ENCODE measurements at places on chromosomes 5 and 9.

DNA sequence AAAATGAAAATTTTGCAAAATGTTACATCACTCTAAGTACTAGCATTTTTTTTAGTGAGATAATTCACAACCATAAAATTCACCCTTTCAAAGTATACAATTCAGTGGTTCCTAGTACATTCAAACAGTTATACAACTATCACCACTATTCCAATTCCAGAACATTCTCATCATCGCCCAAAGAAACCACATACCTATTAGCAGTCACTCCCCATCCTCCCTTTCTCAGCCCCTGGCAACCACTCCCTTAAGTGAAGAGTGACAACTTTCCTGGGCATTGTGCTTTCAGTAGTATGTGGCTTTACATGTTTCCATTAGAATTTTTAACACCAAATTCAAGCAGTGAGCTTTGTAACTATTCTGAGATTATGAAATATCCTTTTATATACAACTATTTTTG lies 81.4 kb downstream of the RASEF start:
- DNase-seq: no peak

DNA sequence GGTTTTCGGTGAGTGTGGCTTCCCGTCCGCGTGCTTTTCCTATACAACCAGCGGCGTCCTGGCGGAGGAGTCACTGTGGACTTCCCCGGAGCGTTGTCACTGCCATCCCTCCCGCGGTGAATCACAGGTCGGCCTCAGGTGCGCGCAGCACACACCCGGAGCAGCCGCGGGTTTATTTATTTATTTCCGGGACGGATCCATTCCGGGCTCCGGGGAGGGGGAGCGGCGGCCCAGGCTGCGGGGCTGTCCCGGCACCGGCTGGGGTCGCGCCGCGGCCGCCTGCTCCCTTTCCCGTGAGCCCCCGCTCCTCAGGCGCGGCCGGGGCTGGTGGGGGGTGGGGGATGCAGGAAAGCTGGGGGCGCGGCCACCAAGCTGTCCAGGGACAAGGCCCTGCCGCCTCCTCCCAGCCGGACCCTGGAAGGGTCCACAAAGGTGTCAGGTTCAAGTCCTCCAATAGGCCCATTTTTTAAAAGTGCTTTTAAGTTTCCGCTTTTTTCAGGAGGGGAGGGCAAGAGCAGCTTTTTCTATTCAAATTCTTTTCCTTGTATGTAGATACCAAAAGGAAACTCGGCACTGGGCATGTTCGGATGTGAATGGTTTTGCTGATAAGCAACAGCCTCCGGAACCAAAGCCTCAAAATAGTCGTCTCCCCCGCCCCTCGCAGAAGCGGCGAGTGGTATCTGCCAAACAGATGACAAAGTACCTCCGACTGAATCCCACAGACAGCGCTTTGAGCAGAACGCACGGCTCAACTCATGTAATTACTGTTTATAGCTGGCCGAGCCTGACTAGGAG lies 192.5 kb downstream of the CD180 start:
- DNase-seq: peak; percentile 96

DNA sequence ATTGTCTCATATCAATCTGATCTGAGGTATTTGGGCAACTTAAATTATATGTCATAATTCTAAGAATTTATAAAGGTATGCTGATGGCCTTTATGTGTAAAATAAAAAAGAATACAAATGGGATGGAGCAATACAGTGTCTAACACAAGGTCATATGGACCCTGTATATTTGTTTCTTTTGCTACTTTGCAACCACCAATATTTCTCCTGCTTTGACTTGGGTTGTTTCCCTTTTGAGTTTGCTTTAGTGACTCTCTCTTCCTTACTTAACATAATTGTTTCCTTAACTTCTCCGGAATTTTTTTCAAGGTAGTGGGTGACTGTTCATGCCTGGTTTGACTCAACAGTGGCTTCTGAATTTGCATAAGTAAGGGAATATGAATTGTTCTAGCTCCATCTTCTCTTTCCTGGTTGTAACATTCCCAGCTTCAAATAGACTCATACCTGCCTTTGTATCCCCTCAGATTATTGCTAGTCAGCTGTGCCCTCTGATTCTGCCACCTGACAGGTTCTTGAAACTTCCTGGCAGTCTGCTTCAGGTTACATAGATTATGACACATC lies 30.2 kb upstream of the ANXA1 start:
- no peak for DNase-seq

DNA sequence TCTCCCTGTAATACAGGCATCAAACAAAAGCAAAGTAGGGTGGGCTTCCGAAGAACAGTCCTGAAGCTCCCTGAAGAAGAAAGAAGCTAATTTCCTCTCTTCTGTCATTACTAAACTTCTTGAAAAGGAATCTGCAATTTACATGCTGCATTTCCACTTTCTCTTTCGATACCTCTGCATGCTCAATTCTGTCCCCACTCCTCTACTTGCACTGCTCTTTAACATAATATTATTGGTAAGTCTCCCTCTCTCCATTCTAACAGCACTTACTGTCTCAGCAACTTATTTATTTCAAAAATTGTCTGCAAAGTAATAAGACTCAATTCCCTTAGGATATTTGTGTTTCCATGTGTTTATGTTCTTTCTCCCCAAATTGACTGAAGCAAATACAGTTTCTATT lies 3.9 kb upstream of the PLPP1 start:
- DNase-seq: no peak

GRCh38 chr5:98627121-98627520 lies 146.3 kb upstream of the RGMB start:
- no peak for DNase-seq

- DNase-seq: peak; percentile 89
Observed at GRCh38 chr9:76394960-76395252, 680 bp upstream of the RFK start.

- DNase-seq: no peak
Observed at GRCh38 chr5:219991-220390, 1.9 kb downstream of the SDHA start.

DNA sequence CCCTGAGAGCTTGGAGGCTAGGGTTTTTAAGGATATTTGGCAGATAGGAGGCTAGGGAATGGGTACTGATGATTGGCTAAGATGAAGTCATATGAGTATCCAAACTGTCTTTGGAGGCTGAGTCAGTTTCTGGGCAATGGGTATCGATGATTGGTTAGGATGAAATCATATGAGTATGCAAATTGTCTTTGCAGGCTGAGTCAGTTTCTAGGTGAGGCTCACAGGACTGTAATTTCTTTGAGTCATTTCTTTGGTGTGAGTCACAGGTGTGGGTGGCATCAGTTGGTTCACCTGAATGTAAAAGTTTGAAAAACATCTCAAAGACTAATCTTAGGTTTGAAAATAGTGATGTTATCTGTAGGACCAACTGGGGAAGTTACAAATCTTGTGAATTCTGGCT lies 1068.0 kb downstream of the NR2F1-AS1 start:
- DNase-seq: no peak

DNA sequence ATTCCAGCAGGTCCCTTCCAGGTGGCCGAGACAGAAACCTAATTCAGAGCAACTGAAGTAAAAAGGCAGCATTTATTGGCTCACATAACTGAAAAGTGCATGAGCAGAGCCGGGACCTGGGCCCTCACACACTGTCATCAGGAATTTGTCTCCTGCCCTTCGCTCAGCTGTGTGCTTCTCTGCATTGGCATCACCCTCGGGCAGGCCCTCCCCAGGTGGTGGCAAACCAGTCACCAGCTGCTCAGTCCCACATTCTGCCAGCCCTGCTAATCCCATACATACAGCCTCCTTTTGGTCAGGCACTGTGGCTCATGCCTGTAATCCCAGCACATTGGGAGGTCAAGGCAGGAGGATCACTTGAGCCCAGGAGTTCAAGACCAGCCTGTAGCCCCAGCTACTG lies 11.5 kb upstream of the CPLX2 start:
- no peak for DNase-seq

DNA sequence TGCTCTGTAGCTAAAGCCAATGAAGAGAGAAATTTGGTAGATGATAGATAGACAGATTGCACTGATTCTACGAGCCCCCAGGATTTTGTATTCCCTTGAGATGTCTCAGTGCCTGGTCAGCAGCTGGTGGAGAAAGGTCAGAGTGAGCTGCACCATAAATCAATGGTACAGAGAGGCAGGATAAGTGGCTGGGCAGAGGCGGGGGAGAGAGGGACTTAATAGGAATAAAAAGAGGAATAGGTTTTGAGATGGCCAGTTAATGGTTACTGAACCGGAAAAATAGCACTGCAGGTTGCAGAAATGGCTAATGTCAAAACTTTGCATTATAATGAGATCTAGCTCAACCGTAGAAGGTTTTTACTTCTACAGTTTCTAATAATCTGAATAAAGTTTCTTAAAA lies 47.9 kb upstream of the SLC12A2 start:
- DNase-seq: no peak

DNA sequence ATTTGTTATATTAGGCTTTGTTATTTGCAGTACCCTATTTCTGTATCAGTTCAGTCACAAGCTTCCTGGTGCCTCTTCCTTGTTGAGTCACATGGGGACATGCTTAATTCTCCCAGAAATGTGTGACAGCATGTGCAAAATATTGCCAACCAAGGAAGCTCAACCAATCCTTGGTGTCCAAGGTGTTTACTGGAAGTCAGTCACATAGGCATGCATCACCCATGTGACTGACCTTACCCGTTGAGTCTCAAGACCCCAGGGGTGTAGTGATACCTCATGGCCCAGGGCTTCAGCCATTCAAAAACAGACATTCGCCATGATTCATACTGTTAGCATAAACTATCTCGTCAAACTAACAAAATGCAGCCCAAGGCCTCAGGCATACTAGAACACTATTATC lies 9.3 kb upstream of the ANKDD1B start:
- no peak for DNase-seq

DNA sequence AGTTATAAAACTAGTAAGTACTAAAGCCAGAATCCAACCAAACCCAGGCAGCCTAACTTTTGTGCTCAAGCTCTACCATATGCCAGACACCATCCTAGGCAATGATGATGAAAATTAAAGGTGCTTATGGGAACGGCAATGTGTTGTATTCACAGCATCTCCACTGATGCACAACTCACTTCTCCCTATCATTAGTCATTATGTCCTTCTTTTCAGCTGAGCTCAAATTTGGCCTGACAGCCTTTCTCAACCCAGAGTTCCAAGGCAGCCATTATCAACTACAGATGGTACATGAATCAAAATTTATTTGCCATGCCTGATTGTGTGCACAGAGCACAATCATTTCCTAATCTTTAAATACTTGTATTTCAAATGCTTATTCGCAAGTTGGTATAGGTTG lies 121.6 kb upstream of the TNPO1 start:
- no peak for DNase-seq

- no peak for DNase-seq
Observed at GRCh38 chr9:89661956-89662717, 57.3 kb downstream of the GADD45G start.

GRCh38 chr5:40681363-40682153 lies 1.8 kb downstream of the PTGER4 start:
- DNase-seq: peak; percentile 70

DNA sequence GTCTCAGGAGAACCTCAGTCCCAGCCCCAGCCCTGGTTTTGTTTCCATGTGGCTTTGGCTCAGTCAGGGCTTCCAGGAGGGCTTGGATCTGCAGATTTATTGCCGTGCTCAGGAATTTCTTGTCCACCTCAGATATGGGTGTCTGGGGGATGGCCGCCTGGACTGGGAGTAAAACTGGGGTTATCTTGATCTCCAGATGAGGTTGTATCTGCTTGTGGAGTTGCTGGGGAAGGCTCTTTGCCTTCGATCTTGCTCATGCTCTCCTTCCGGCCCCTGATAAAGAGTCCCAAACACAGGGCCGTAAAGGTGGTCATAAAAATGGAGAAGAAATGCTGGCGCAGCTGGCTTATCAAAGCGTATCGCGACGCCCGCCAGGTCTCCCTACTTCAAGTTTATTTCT lies 17.8 kb upstream of the PITX1 start:
- no peak for DNase-seq

DNA sequence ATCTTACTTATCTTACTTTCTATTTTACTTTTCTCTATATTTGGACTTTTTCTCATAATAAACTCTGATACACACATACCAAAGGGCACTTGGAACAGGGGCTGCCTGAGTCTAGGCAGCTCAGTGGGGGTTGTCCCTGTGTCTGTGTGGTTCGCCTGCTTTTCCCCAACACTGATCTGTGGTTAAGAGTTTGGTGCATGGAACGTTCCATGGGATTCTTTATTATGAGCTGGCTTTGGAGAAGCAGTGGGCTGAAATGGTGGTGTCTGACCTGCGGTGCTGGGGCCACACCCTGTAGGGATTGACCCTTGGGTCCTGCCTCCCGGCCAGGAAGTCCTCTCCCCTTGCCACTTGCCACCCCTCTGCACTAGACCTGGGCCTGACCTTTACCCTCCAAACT lies 47.4 kb downstream of the ANKRD33B start:
- DNase-seq: no peak

- no peak for DNase-seq
Observed at GRCh38 chr9:2473681-2474080, 147.9 kb upstream of the VLDLR start.

GRCh38 chr5:31049936-31050704 lies 143.4 kb upstream of the CDH6 start:
- no peak for DNase-seq

- DNase-seq: no peak
Observed at GRCh38 chr9:135804581-135805421, 102.5 kb downstream of the CAMSAP1 start.

DNA sequence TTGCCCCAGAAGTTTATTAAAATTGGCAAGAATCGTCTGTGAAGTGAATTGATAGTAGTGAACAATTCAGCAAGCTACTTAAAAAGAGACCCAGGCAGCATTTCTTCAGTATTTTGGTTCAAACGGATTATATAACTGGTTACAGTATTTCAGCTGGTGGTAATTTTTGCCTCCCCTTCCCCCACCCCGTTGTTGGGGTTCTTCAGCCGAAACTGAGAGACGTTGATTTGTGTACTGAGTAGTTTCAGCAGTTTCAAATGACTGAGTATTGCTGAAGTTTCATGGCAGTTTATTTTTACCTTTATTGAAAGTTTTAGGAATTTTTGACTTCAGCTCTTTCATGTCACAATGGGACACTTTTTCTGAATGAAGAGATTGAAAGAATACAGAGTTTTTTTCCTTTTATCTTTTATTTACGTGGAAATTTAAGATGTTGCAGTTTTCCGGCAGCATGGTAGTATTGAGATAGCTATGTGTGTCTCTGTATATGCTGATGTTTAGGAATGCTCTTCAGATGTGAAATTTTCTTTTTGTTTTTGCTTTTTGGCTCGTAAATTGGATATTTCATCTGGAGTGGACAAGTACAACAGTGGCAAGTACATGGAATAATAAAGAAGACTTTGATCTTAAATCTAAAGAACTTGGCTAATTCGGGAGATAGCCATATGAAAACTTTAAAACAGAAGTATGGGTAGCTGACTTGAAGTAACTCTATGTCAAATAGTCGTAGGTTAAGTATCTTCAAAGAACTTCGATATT lies 1.9 kb downstream of the GPBP1 start:
- peak; percentile 15 for DNase-seq

DNA sequence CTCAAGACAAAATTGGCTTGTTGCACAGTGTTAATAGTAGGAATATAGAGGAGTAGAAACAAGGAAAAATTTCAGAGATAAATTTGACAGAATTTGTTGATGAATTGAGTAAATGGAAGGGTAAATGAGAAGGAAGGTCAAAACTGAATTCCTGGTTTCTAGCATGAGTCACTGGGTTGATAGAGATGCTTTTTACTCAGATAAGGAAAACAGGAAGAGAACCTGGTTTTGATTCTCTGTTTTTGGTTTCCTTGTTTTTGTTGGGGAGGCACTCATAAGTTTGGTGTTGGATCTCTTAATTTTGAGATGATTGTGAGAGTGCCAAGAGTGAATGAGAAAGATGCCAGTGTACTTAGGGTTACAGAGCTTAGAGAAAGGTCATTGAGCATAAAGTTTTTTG lies 7.1 kb downstream of the LRRC70 start:
- no peak for DNase-seq

Measured in Kasumi-1 (cell line).